ENCODE measurements at places on chromosomes 6 and 20. TPM values are rescaled to one million over a fixed set of nuclear protein-coding genes. Genes with fewer than 3 reads are reported as not detected.

The C6orf58 gene
- 0.82 TPM for total RNA-seq

The ENPP3 gene
- total RNA-seq = 0.14 TPM

The DACT2 gene
- 0.43 TPM for total RNA-seq

The FAM184A gene
- 7.6 TPM for total RNA-seq

The PDE10A gene
- 26.2 TPM for total RNA-seq

The TLDC2 gene
- not detected for total RNA-seq

The RUNX2 gene
- 0.16 TPM for total RNA-seq

The NHLRC1 gene
- total RNA-seq = 0.93 TPM

The VWA7 gene
- total RNA-seq = 2.7 TPM

The CNPY3 gene
- 62.6 TPM for total RNA-seq

The TNFAIP3 gene
- total RNA-seq = 2.9 TPM
